Esophagus muscularis mucosa (tissue), 4 donors: ENCODE measurements at places on chromosomes 12 and 14. TPM values are rescaled to one million over a fixed set of nuclear protein-coding genes. Genes with fewer than 3 reads are reported as not detected.

RIMBP2 gene
- total RNA-seq = 0.83 TPM

OAS3 gene
- total RNA-seq = 6.0 TPM

CLEC4C gene
- total RNA-seq = not detected

TSPAN8 gene
- total RNA-seq = 2.2 TPM

C12orf57 gene
- total RNA-seq = 437 TPM

DCAF4 gene
- 17.3 TPM for total RNA-seq

DCN gene
- 1,968 TPM for total RNA-seq

DNA sequence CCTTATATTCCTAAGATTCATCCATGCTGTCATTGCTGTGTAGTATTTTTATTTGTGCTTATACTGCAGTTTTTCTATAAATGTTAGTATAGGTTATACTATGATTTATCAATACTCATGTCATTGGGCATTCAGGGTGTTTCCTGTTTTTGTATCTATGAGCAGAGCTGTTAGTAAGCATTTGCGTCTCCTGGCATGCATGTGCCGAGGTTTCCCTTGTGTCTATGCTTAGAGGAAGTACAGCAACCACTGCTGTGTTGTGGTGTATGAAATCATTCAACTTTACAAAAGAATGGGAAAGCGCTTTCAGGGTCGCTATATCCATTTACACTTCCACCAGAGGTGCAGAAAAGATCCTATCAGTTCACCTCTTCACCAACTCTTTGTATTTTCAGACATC lies 122.7 kb downstream of the RGS6 start:
- DNase-seq = no peak

GRCh38 chr12:79409562-79409961 lies 281.2 kb downstream of the PAWR start:
- no peak for DNase-seq

DNA sequence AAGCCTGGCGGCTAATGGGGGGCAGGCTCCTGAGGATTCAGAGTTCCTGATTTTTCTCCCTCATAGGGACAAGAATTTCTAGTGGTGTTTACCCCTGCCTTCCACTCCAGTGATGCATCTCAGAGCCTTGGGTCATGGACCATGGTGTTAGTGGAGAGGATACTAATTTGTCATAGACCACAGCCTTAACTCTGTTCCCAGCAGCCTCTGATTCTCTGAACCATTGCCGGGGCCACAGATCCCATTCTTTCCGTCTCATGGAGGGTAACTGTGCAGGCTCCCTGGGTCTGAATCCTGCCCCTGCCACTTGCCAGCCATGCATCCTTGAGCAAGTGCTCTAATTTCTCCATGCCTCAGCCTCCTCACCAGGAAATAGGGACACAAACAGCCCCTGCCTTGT lies 55.1 kb downstream of the RPH3A start:
- DNase-seq = no peak

DNA sequence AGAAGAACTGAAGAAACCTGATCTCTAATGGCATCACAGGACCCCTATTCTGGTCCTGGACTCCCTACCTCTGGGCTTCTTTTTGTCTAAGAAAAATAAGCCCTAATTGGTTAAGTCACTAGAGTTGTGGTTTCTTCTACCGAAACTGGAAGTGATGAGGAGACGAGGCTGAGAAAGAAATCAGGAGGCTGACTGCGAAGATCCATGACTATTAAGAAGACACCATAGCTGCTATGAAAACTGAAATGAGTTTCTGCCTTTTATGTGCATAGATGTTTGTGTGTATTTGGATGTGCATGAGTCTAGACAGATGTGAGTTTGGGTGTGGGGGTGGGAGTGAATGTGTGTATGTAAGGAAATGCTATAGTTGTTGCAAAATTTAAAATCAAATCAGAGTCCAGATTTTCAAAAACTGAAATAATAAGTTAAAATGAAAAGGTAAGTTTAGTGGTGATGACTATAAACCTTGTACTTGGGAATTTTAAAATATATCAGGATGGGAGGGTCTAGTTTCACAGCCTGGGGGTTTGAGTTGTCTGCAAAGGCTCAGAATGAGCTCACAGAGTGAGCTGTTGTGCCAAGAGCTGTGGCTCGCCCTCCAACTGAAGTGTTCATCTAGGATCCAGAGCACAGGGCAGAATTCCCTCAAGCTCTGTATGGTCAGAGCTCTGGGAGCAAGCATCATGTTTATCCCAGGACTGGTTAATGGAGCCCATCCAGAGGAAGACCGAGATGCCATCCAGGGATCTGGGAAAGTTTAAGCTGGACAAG lies 94.9 kb downstream of the VCPKMT start:
- no peak for DNase-seq

DNA sequence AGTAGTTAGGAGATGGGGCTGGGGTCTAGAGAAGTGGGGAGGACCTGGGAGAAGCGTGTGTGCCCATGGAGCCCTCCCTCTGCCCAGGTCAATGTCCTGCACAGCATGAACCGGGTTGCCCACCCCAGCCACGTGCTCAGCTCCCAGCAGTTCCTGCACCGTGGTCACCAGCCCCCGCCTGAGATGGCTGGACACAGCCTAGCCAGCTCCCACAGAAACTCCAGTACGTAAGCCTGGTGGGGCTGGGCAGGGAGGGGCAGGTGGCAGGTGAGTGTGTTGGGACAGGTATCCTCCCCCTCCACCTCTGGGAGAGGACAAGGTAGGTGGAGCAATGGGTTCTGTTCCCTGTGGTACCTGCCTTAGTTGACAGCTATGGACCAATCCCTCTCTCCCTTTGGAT lies 20.7 kb downstream of the CLSTN3 start:
- DNase-seq = no peak

DNA sequence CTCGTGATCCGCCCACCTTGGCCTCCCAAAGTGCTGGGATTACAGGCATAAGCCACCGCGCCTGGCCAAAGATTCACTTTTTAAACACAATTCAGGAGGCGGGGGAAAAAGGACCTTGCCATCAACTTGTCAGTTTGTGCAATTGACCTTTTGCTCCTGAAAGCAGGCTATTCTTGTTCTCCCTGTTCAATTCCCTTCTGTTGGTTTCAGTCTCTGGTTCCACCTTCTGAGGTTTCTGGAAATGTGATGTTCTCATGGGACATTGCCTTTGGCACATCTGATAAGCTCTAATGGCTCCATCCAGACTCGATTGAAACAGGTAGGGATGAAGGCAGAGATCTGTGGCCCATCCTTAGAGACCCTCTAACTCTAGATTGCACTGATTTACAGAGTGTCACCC lies 17.9 kb upstream of the CCDC85C start:
- DNase-seq = no peak

DNA sequence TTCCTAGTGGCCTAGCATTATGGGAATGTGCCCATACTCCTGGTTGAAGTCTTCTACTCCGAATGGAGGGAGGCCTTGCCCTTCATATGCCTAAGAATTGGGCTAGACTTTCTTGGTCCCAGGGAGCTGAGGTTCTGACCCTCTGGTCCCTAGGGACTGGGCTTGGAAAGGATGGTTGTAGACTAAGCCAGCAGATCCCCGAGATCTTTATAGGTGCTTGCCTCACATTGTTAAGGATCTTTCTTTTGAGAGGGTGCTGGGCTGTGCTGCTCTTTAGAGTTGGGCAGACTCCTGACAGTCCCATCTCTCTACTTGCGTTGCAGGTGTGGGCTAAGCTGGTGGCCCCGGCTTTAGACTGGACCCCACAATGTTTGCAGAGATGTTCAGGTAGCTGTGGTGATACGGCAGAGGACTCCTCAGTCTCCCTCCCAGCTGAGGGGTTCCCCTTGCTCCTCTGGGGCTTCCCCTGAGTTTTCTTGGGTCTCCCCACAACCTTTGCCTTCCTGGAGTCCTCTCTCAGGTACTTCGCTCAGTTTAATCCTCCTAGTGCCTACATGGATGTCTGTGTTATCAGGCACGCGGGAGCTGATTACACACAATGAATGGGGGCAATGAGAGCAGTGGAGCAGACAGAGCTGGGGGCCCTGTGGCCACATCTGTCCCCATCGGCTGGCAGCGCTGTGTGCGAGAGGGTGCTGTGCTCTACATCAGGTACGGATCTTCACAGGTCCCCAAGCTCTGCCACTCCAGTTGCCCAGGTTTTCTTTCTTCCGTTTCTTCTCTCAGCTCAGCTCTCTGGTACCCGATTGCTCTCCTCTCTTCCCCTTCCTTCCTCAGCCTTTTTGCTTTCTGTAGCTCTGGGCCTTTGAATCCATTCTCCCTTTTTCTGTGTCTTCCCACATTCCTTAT lies 1.3 kb downstream of the MBD6 start:
- no peak for DNase-seq

DNA sequence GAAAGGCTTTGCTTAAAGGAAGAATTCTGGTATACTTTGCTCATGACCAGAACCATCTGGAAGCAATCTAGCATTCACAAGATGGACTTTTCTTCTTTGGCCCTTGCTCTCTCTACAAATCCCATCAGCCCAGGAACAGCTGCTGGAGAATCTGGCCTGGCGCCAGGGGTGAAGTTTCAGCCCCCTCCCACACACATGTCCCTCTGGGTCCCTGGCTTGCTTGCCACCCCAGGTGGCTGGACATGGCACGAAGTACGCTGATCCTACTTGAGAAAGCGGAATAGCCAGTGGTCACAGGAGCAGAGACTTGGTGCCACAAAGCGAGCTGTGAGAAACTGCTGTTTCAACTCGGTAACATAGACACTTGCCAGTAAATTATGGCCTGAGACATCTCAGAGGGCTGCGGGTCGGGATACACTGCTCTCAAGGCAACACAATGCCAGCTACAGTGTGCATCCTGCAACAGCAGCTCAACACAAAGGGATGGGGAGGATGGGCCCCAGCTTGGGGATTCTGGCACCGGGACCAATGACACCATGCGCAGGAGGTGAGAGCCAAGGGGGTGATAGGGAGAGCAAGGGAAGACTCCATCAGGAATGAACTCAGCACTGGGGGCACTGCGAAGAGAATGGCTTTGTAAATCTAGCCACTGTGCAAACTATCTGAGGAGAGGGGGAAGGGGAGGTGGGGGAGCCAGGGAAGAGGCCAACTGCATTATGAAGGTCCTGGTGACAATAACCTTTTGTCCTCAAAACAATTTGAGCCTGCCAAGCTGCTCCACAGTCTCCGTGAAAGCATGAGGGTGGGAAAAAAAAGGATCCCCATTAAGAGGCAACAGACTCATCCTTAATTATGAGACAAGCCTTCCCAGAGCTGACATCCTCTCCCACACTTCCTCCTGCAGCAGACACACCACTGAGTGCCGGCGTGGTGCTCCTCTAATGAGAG lies 219.9 kb downstream of the PPM1H start:
- no peak for DNase-seq

DNA sequence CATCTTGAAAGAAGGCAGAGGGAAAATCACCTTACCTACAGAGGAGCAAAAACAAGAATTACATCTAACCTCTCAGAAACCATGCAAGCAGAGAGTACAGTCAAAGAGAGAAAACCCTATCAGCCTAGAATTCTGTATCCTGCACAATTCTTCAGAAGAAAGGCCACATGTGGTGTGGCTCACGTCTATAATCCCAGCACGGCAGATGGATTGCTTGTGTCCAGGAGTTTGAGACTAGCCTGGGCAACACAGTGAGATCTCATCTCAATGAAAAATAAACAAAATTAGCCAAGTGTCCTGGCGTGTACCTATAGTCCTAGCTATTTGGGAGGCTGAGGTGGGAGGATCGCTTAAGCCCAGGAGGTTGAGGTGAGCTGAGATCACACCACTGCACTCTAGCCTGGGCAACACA lies 48.2 kb downstream of the ATF7 start:
- DNase-seq = no peak

DNA sequence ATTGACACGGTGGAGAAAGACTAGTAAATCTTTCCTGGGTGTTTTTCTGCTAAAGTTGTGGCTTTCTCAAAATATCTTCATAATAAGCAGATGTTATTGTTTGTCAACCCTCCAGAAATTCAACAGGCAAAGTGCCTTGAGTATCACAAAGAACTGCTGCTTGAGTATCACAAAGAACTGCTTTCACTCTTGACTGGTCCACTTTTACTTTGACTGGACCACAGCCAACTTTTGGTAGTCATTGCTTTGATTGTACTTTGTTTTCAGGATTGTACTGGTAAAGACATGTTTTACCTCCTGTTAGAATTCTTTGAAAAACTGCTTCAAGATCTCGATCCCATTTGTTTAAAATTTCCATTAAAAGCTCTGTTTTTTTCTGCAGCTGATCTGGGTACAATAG lies 62.6 kb downstream of the PDZRN4 start:
- no peak for DNase-seq

- peak; percentile 37 for DNase-seq
Measured at GRCh38 chr12:97312570-97313135, 150.0 kb upstream of the RMST start.

- DNase-seq = no peak
Measured at GRCh38 chr14:73787486-73788316, 63.9 kb upstream of the PTGR2 start.

DNA sequence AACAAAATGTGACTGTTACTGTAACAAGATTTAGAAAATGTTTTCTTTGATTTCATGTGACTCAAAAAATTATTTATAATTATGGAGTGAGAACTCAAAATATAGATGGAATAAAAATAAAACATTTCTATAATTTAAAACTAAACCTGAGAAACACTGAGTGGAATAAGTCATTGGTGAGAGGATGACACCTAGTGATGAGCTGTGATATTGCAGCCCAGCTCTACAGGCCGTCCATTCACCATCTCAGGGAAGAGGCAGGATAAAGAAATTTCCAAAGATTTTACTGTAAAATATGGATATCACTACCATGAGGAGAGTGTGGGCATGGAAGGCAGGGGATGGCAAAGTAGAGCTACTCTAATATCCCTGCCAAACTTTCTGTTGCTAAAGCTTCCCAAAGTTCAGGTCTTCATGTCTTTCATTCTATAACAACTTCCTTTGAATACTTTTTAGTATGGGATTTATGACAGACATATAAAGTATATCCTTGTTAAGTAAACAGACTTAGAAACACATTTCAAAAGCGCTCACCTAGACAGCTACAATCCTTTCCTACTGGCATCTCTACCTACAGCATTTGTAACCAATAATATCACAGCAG lies 308.0 kb downstream of the ITPR2 start:
- no peak for DNase-seq

DNA sequence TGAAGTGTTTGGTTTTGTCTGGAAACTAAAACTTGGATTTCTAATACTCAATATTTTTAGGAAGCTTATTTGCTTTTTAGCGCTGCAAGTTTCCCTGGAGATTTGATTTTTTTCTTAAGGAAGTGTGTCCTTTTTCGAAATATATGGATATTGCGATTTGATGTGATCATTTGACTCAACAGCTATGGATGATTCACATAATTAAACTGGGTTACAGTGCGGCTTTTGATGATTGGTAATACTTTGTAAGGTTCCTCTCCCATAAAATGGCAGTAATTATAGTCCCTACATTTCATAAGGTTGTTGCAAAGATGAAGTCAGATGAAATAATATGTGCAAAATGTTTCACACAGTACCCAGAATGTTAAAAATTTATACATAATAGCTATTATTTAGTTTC lies 13.1 kb downstream of the LDHB start:
- no peak for DNase-seq
